ENCODE measurements at places on chromosomes 2 and 18.

DNA sequence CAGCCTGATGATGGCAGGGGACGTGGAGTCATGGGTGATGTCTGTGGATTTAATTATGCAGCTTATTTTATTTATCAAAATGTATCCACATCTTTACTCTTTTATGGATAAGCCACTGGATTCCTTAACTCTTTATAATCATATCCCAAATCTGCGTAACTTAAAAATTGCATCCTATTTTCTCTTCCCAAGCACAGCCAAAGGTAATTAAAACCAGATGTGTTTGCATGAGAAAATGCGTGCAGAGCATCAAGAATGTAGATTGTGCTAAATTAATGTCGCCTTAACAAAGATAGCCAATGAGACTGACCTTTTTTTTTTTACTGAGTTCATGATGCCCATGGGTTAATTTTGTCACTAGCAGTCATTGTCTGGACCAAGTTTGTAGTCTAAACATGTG is 10.0 kb downstream of the SH3RF3 start:
- DNase-seq: no peak

DNA sequence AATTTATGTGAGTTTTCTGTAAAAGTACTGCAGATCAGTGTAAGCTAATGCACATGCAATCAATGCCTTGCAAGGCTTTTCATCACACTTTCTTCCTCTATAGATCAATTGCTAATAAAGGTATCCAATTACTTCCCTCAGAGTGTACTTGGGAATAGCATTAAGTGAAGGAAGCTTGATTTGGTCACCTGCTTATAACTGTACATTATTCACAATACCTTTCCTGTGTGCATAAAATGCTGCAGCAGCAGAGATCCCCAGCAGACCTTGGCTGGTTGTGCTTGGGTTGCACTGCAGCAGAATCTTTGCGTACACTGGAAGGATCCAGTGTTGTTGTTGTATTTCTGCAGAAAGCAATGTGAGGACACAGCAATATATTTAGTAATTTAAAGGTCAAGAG is 18.5 kb upstream of the SCN9A start:
- DNase-seq: no peak

- no peak for DNase-seq
Observed at GRCh38 chr2:18849841-18850578, 260.6 kb upstream of the NT5C1B start.

- no peak for DNase-seq
Observed at GRCh38 chr18:75172299-75173124, 36.4 kb downstream of the PTGR3 start.

DNA sequence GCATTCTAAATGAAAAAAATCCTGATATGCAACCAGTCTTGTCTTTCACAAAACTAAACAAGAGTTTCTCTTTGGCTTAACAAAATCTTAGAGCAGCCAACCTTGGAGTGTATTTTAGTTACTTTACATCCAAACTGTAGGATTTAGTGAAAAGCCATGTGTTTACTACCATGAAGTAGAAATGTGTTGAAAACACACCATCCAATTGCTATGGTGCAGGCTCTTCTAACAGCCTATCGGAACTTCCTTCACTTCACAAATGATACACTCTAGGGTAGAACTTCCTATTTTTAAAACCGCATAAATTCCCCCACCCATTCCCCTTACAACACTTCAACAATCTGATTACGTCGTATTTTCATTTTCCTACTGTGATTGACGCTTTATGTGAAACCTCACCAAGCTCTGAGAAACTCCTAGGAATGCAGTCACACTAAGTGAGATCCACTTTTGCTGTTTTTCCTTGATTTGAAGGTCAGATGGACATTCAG is 74.4 kb upstream of the MAP4K4 start:
- no peak for DNase-seq

All from activated CD8-positive, alpha-beta memory T cell treated with anti-CD3 and anti-CD28 coated beads for 48 hours (primary cell).